ENCODE measurements at places on chromosomes 5 and 9. TPM values are rescaled to one million over a fixed set of nuclear protein-coding genes. Genes with fewer than 3 reads are reported as not detected.

ABO gene
- total RNA-seq = 0.11 TPM

FST gene
- total RNA-seq = 4.0 TPM

GRIN3A gene
- total RNA-seq = 0.35 TPM

SLC44A1 gene
- 13.9 TPM for total RNA-seq

AMBP gene
- not detected for total RNA-seq

DNA sequence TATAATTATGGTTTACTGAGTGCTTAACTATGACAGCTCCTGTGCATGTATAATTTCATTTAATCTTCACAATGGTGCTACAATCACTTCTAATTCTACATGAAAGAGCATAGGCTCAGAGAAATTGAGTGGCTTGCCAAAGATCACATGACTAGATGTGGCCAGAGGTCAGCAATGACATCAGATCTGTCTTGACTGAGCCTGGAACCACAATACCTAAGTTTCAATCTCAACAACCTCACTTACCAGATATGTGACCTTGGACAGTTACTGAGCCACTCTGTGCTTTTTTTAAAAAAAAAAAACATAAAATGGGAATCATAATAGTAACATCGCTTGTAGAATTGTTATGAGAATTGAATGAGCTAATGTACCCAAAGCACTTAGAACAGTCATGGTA lies 130.7 kb downstream of the TRIM32 start:
- no peak for DNase-seq
- H3K4me3 ChIP-seq = no peak overlapping the region
- H3K36me3 ChIP-seq = no peaks in the 10 kb centered on the region
- no peaks in the 10 kb centered on the region for H3K4me1 ChIP-seq
- H3K27ac ChIP-seq = no peak overlapping the region

DNA sequence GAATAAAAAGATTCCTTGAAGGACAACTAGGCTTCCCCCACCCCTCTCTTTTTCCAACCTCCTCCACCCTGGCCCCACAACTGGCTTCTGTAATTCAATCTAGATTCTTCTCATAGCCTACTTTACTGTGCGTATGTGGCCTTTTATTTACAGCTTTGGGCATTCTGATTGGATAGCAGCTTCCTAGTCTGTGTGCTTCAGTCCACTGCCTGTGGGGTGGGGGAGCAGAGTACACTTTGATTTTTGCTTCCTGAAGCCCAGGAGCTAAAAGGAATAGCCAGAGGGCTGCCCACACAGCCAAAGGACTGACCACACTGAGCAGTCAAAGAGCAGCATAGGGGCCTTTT lies 30.4 kb downstream of the RUSC2 start:
- H3K36me3 ChIP-seq = no peaks in the 10 kb centered on the region
- H3K4me3 ChIP-seq = no peak overlapping the region
- no peak for DNase-seq
- peak overlapping the region; percentile 53 for H3K27ac ChIP-seq
- peaks cover 40% of the 10 kb centered on the region for H3K4me1 ChIP-seq

- H3K4me1 ChIP-seq = peaks cover 4% of the 10 kb centered on the region
- DNase-seq = peak; percentile 43
- H3K36me3 ChIP-seq = no peaks in the 10 kb centered on the region
- H3K4me3 ChIP-seq = no peak overlapping the region
- H3K27me3 ChIP-seq = no peaks in the 10 kb centered on the region
- H3K27ac ChIP-seq = no peak overlapping the region
Observed at GRCh38 chr9:26326563-26326962, 566.0 kb downstream of the CAAP1 start.

GRCh38 chr5:162384225-162384624 lies 316.7 kb downstream of the GABRG2 start:
- no peak overlapping the region for H3K27ac ChIP-seq
- H3K4me1 ChIP-seq = no peaks in the 10 kb centered on the region
- no peaks in the 10 kb centered on the region for H3K36me3 ChIP-seq
- H3K27me3 ChIP-seq = no peaks in the 10 kb centered on the region
- DNase-seq = no peak
- no peak overlapping the region for H3K4me3 ChIP-seq

DNA sequence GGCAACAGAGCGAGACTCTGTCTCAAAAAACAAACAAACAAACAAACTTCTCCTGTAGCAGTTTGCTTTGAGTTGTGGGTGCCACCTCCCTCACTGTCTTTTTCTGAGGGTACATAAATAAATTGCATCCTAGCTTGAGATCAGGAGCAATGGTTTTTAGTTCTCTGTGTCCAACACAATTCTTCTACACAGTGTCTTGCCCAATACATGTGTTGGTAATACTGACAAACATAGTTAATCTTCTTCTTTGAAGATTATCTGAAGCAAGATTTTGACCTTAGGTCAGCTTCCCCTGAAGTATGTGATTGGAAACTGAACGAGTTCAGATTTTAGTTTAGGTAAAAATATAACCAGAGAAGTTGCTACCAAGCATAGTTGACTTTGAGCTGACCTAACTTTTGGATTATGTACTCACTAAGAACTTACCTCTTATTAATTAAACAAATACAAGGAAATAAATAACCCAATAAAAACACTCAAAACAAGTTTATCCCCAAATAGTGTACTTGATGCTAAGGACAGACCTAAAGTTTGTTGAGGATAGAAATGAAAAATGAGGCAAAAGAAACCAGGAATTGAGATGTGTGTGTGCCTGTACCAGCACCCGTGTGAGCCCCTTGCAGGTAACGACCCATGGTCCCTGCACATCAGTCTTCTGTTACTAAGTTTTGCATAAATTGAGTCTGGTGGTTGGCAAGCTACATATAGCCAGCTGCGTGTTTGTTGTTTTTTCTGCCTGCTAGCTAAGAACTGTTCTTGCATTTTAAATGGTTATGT lies 16.2 kb downstream of the TJP2 start:
- no peak overlapping the region for H3K27ac ChIP-seq
- peaks cover 21% of the 10 kb centered on the region for H3K27me3 ChIP-seq
- H3K4me1 ChIP-seq = peaks cover 17% of the 10 kb centered on the region
- DNase-seq = no peak

DNA sequence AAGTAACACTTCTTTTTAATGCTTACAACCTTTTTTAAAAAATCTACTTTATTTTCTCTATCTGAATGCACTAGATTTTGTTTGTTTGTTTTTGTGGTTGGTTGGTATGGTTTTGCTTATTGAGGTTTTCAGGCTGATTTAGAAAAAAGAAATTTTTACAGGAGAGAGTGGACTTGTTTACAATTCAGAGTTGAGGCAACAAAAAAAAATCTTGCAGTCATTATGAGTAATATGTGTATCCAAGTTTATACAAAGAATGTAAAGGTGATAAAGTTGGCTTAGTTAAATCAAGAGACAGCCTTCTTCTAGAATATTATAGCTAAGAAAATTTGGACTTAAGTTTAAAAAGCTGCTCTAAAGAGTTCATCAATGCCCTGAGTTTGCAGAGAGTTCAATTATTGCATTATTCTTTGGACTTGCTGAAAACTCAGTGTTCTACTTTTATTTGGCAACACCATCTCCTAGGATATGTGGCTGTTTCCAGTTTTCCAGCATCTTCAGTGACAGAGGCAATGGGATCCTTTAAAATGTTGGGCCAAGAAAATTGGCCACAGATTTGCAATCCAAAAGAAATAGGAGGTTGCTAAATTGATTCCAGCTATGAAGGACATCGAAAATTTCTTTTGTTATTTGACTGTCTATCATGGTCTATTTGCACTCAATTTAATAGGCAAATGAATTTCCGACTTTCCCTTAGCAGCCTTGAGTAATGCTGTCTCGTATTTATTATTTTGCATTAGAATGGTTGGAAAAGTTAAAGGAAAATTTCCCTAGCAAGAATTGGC lies 10.7 kb downstream of the STK32A start:
- H3K27me3 ChIP-seq = no peaks in the 10 kb centered on the region
- no peaks in the 10 kb centered on the region for H3K36me3 ChIP-seq
- no peak for DNase-seq
- no peaks in the 10 kb centered on the region for H3K4me1 ChIP-seq
- H3K27ac ChIP-seq = no peak overlapping the region

- H3K4me3 ChIP-seq = no peak overlapping the region
- H3K27ac ChIP-seq = no peak overlapping the region
- no peaks in the 10 kb centered on the region for H3K36me3 ChIP-seq
- H3K4me1 ChIP-seq = no peaks in the 10 kb centered on the region
Observed at GRCh38 chr5:66886941-66887340, 290.7 kb downstream of the MAST4 start.

DNA sequence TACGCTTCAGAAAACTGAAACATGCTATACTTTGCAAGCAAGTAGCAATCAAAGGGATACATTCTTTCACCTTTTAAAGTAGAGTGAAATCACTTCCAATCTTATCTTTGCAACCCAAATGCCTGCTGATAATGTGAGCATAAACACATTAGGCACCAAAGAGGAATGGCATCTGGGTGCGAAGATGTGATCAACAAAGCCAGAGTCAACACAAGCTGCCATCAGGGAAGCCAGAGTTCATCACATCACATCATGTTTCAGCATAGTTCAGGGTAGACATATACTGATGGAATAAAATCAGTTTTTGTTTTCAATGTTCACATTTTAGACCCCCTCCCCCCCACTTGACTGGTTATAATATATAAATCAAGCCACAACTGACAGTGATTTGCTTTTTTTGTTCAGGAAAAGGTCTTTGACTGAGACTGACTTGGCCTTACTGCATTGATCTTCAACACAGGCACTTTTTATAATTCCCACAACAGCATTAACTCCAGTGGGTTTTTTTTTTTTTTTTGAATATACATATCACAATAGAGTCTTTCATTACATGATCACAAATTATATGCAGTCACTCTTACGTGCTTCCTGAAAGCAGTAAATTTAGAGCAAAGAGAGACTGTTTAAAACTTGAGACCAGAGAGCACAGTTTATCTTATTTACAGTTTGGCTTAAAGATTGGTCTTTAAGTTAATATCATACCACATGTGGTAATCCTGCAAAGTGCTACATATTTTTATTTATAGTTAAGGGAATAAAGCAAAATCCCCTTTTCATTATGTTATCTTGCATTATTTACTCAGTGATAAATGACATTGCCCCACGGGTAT lies 20.3 kb downstream of the AOPEP start:
- peak overlapping the region; percentile 90 for H3K27ac ChIP-seq
- no peaks in the 10 kb centered on the region for H3K27me3 ChIP-seq
- H3K4me3 ChIP-seq = peak overlapping the region; percentile 63
- peaks cover 52% of the 10 kb centered on the region for H3K36me3 ChIP-seq
- DNase-seq = no peak
